ENCODE measurements at places on chromosomes 7 and 10.

DNA sequence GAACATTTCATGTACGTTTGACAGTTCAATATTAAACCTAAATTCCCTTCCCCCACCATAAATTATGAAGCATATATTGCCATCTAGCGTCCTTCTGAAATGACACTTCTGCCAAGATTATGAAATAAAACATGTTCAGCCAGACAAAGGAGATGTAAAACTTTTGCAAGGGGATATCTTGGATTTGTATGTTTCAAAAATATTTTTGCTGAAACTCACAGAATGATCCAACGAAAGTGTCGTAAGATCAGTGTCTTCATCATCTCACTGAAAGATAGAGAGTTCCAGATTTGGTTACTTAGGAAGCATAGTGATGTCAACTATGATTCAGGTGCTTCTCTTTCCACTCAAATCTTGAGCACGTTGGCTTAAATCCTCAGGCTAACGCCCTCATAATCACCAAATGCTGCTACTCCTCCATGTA is 904.3 kb downstream of the XPNPEP1 start:
- no peaks in the 10 kb centered on the region for H3K36me3 ChIP-seq
- no peaks in the 10 kb centered on the region for H3K4me1 ChIP-seq
- DNase-seq: no peak

DNA sequence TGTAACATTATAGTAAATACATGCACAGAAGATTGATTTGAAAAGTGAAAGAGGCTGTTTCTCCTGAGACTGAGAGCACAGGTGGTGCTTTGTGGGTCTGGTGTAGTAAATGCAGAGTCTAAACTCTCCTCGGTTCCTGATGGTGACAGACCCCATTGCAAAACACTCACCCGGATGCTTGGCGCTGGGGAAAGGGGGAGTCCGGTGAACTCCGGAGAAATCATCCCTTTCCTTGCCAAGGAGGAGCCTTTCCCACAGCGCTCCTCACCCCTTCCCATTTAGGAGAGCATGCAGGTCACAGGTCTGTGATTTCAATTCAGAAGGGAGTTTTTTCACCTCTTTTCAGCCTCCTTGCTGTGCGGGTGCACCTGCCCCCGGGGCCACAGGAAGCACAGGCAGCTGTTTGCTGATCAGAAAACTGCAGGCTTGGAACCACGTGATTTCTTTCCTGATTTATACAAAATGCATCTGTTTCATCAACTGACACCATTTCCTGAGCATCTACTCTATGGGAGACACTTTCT is 75.6 kb upstream of the LYZL2 start:
- H3K4me3 ChIP-seq: peak overlapping the region; percentile 84
- DNase-seq: peak; percentile 16
- peaks cover 46% of the 10 kb centered on the region for H3K4me1 ChIP-seq
- H3K27ac ChIP-seq: peak overlapping the region; percentile 97

DNA sequence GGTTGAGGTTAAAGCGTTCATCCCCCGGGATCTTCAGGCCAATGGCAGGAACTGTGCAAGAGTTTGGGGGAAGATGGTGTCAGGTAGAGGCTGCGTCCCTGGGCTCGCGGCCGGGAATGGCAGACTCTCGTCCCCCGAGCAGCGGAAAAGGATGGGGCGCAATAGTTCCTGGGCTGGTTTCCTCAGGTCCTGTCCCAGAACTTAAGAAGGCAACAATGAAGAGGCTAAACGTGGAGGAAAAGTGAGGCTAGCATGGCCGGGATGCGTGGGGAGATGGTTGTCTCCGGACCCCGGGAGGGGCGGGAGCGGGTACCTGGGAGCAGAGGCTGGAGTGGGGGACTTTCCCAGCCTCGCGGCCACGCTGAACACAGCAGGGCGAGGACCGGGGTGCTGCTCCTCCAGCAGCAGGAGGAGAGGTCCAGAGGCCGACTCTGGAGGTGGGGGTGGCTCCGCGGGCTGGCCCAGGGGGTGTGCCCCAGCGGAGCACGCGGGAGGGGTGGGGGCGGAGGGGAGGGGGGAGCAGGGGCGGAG is 882 bp downstream of the IRF5 start:
- peaks cover 9% of the 10 kb centered on the region for H3K27me3 ChIP-seq

GRCh38 chr10:103493362-103493915 is at the start of gene NEURL1:
Gene NEURL1 (plus strand): TSS chr10:103493705. CDS start chr10:103494388, 683 bp downstream.
- peak within 1 kb of the TSS; percentile 88 for H3K4me3 ChIP-seq
- peaks cover 2% of the 10 kb centered on the region for H3K36me3 ChIP-seq
- peaks cover 52% of the 10 kb centered on the region for H3K27me3 ChIP-seq
- H3K27ac ChIP-seq: no peak within 1 kb of the TSS

Data from effector memory CD8-positive, alpha-beta T cell (primary cell).